Stimulated activated CD8-positive, alpha-beta memory T cell treated with anti-CD3 and anti-CD28 coated beads, Interleukin-2, amount 100 ng/mL, for 1 hour (primary cell): ENCODE measurements at places on chromosomes 7 and 10.

DNA sequence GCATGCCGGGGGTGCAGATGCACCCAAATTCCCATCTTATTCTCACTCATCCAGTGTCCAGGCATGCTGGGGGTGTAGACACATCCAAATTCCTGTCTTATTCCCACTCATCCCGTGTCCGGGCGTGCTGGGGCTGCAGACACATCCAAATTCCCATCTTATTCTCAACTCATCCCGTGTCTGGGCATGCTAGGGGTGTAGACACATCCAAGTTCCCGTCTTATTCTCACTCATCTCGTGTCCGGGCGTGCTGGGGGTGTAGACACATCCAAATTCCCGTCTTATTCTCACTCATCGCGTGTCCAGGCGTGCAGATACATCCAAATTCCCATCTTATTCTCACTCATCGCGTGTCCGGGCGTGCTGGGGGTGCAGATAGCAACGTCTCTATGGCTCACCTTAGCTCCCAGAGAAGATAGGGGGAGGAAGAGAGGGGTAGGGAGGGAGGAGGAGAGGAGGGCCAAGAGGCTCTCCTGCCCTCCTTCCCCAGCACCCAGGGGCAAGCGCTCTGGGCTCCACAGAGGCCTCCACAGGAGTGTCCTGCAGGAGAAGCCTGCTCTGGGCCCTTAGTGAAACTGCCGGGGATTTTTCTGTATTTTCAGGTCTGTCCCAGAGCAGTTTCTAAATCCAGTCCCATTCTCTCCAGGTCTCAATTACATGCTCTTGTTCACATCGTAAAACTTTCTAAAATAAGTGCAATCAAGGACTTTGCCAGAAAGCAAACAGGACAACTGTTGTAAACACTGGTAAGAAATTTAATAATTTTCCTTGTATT, 210.8 kb downstream of the DIP2C start:
- DNase-seq, result no peak

GRCh38 chr7:133853706-133854276, 273.3 kb upstream of the LRGUK start:
- DNase-seq, result no peak

DNA sequence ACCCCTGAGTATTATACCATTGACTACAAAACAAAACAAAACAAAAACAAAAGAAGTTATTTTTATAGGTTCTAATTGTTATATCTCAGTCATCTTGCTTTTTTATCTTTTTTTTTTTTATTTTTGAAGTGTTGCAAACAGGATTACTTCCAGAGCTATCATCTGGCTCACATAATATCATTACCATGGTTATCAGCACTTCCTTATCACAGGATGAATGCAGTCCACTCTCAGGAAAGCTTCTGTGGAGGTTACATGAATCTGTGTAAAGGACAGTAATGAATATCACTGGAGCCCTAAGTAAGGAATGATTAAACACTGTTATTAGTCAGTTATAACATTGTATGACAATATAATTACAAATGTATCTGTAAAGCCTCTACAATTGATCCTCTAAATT, 451.5 kb downstream of the PLXDC2 start:
- DNase-seq, result no peak

DNA sequence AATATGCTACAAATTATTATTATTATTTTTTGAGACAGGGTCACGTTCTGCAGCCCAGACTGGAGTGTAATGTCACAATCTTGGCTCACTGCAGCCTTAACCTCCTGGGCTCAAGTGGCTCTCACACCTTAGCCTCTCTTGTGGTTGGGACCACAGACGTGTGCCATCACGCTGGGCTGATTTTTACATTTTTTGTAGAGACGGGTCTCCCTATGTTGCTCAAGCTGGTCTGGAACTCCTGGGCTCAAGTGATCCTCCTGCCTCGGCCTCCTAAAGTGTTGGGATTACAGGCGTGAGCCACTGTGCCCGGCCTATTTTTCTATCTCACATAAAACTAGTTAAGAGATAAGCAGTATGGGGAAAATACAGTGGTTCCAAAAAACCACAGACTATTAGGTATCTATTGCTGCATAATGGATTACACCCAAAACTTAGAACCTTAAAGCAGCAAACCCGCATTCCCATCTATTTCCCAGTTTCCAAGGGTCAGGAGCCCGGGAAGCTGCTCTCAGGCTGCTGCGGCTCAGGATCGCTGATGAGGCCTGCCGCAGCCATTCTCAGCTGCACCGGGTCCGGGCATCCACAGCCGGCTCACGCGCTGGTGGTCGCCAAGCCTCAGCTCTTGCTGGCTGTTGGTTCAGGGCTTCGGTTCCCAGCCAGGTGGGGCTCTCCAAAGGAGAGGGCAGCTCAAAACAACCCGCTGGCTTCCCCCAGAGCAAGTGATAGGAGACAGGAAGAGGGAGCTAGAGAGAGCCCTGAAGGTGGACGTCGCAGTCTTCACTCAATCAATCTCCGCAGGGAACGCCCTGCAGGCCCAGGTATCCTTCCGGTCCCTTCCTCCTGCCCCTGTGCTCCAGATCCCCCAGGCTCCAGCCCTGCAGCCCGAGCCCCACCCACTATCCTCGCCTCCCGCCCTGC, 128.2 kb downstream of the UBE2H start:
- DNase-seq, result no peak

DNA sequence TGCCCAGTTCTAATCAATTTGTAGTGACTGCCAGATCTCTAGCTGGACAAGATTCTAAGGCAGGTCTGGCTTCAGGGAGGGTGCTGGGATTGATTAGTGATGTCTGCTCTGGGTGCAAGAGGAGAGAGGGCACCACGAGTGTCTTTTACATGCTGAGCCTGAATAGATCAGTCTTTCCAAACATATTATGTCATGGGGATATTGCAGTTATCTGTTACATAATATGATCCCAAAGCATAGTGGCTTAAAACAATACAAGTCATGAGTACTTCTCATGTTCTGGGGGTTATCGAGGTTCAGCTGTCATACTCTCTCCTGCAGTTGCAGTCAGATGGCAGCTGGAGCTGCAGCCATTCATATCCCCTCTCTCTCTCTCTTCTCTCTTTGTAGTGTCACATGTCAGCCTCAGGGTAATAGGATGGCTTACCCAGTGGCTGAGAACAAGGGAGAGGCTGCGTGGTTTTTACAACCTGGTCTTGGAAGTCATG, 26.0 kb downstream of the SLC29A3 start:
- no peak for DNase-seq

- DNase-seq, result no peak
These were observed 78.0 kb upstream of the PPP2R2D start for GRCh38 chr10:131822692-131823245.

DNA sequence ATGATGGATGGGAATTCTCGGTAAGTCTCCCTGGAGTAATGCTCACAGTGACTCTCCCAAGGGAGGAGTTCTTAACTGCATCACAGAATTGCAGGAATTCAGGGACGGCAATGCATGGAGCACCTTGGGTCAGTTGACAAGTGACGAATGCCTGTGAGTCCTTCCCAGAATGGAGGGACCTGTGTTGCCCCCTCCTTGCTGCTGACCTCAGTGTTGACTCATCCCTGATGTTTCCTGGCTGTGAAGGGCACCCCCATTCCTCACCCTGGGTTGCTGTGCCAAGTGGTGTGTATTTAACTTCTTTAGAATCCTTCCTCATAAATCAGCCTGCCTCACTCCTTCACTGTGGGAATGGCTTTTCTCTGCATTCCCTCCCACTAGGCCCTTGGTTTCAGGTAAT, 98.9 kb downstream of the LRMDA start:
- DNase-seq, result no peak

GRCh38 chr10:129541748-129542487, 74.9 kb downstream of the MGMT start:
- no peak for DNase-seq

DNA sequence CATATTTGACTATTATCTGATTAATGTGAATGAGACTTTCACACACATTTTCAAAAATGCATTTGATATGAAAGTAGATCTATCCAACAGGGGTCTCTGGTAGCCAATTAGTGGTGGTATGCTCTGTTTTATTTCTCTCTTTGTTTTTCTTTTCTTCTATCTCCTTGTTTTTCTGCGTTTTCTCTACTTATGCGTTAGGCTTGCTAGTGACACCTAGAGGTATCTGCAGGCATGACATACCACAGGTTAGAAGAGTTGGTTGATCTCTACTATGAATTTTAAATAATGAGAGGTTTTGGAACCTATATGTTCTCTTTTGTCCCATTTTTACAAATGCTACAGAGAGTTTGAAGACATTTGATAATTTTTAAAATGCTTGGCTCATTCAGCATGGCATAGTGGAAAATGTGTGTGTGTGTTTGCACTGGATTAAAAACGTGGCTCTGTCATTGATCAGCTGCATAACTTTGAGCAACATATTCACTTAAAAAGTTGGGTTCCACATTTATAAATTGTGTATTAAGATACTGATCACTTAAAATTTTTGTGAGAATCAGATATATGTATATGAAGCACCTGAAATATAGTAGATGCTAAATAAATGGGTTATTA, 28.1 kb upstream of the PLXDC2 start:
- DNase-seq, result no peak

GRCh38 chr10:48213047-48213446, 61.4 kb downstream of the FRMPD2 start:
- DNase-seq, result no peak

DNA sequence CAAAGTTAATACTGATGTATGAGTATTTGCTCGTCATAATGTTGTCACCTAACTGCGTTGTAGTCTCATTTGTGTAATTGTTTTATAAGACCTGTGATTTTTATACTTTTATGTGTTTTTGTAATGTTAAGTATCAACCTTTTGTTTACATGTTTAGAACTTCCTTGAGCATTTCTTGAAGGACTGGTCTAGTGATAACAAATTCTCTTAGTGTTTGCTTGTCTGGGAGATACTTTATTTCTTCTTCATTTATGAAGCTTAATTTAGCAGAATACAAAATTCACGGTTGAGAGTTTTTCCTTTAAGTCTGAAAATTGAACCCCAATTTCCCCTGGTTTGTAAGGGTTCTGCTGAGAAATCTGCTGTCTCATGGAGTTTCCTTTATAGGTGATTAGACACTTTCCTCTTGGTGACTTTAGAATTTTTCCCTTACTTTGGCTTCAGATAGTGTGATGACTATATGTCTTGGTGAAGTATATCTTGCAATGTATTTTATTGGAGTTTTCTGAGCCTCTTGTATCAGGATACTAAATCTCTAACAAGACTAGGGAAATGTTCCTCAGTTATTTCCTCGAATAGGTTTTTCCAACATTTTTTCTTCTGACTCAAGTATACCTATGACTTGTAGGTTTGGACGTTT, 154.9 kb downstream of the WDR11 start:
- no peak for DNase-seq

DNA sequence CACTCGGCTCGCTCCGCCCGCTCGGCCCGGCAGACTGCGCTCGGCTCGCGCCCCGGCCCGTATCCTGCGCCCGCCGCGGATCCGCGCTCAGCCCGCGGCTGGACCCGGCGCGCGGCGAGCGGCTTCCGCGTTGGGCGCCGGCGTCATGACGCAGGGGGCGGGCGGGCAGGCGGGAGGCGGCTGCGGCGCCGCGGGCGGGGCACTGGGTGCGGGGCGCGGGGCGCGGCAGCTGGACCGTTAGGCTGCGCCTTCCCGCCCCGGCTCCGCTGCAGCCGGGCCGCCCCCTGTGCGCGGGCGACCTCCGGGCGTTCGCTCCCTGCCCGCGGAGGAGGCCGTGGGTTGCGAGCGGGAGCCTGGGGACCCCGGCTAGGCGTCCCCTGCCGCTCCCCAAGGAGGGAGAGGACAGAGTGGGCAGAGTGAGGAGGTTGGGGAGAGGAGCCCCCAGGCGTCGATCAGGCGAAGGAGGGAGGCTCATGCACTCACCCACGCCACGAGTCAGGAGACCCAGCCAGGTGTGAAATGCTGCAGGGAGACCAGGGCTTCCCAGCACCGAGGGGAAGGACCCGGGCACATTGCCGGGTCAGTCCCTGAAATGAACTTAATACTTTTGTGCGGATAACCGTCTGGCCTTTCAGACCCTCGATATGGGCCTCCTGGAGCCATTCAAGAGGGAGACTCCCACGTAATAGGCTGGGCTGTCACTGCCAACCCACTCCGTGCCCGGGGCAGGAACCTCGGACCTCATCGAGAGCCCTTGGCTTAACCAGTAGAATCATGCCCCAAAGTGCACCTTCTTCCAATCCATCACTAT, at the start of gene PIP4K2A:
Gene PIP4K2A, minus strand, starts transcription at position 100 of the 811 bp plus-strand sequence. CDS start 252 bp downstream, outside the sequence.
- DNase-seq, result peak; percentile 62

DNA sequence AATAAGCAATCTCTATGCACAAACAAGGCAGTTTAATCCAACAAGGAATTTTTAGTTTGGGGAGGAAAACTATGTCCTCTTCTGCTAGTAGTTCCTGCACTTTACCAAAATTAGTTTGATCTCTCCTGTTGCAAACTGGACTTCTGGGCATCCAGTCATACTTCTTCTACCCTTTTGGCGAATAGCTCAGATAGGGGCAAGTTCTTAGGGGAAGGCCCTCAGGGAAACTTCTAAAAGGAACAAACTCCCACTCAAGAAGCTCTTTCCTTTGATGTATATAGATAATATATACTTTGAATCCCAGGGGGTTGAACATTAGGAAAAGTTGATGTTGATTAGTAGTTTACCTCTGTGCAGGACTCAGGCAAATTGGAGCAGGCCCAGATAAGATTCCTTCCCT, 21.5 kb upstream of the PPP1R17 start:
- DNase-seq, result no peak

- peak; percentile 18 for DNase-seq
These were observed 163.8 kb downstream of the ELMO1 start for GRCh38 chr7:37284805-37285231.

GRCh38 chr7:155806096-155806871, 6.0 kb downstream of the SHH start:
- DNase-seq, result no peak

DNA sequence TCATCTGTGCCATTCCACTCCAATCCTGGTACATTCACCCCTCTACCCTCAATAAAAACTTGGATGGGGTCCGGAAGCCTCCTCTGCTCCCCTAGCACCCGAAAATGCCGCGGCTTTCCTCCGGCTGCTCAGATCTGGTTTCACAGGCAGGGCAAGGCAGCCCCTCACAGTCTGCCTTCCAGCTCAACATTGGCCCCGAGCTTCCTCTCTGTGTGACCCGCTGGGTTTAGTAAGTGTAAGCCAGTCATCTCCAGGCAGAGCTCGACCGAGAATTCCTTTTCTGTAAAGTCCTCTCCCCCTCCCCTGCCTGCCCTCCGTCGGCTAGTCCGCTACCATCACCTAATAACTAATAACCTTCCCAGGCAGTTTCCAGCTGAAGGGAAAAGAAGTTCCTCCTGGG, 3.4 kb downstream of the INHBA start:
- DNase-seq, result no peak

GRCh38 chr7:105127179-105127578, 113.2 kb downstream of the KMT2E start:
- DNase-seq, result no peak

GRCh38 chr10:98253499-98253898, 14.5 kb downstream of the LOXL4 start:
- no peak for DNase-seq

GRCh38 chr10:1366322-1366691, 310.1 kb downstream of the WDR37 start:
- no peak for DNase-seq

GRCh38 chr7:130091999-130092398, 21.7 kb downstream of the KLHDC10 start:
- no peak for DNase-seq

DNA sequence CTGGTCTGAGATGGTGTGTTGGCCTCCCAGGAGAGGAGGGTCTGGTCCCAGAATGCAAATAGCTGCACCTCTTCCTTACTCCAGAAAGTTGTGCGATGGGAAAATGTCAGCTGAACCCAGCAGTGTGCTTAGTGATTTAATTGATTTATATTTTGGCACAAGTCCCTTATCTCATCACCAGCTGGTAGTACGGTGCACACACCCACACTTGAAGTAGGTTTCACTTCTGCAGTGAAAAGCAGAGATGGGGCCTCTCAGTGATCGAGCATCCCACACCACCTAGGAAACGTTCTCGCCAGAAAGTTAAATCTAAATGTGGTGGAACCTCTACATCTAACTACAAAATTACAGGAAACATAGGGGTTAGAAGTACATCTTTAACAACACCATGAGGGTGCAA, 80.4 kb downstream of the UBE3C start:
- DNase-seq, result no peak
